ENCODE measurements at places on chromosomes 5 and 9.

DNA sequence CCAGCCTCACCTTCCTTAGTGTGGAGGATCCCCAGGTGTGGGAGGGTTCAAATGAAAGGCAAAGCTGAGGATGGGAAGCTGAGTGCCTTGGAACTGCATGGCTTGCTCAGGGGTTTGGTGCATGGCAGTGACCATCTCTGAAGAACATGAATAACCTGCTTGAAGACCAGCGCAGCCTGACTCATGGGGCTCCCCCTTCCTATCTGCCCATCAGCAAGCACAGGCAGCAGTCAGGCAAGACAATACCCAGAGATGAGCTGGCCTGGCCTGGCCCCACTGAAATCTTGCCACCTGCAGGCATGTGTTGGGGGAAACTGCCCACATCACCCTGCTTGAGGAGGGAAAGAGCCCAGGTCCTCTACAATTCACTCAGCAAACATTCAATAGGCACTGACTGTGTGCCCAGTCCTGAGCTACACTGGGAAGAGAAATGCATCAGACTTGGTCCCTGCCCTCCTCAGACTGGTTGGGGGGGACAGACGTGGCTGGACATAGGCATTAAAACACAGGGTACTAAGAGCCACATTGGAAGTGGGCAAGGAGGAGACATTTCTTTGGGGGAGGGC lies 105.0 kb upstream of the ALDH1B1 start:
- DNase-seq = no peak

- no peak for DNase-seq
These were observed 144.3 kb upstream of the PIK3R1 start for GRCh38 chr5:68071282-68071632.

- no peak for DNase-seq
These were observed 121.1 kb downstream of the ADCY2 start for GRCh38 chr5:7517006-7517405.

DNA sequence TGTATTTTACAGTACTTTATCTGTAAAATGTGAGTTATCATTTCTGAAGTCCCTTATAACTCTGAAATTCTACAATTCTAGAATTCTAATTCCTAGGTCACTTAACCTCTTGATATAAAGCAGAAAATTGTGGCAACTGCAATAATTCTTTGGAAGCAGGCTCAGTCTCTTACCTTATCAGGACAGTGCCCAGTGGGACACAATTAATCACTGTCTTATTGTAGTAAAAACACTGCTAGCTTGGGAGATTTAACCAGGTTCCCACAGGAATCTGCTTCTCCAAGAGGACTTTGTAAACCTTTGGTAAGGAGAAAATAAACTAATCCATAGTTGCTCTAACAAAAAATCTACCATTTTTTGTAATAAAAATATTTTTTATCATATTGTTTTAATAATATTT lies 18.3 kb upstream of the SPATA9 start:
- no peak for DNase-seq

- DNase-seq = no peak
These were observed 103.0 kb downstream of the ATP10B start for GRCh38 chr5:160749026-160749425.

DNA sequence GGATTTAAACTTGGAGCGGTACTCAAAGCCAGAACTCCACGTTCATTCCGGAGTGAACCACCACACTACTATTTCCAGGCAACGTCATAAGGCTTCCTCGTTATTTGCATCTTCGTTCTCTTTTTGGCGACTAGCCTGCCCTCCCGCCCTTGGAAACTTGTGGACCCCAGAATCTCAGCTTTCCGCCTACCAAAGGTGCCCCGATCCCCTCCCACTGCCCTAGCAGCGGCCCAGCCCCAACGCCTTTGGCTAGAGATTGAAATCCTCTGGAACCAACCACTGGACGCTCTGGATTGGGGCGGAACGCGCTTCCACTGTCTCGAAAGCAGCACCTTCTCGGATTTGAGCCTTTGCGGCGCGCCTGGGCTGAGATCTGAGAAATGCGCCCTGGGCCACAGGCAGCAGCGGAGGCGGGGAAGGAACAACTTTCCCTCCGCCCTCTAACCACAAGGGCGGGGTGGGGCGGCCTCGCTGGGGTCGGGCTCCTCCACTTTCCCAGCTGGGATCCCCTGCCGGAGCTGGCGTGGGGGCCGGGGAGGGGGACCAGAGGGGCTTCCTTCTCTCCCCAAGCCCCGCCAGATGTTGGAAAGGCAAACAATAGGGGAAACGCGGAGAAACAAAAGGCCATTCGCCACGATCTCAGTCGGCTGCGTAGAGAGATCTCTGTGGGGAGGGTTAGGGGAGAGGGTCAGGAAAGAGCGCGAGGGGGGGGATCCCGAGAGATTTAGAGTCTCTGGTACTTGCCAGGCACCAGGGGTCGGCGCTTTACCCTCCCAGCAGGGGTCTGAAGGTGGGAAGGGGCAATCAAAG lies 1.3 kb downstream of the MOB3B start:
- peak; percentile 69 for DNase-seq

DNA sequence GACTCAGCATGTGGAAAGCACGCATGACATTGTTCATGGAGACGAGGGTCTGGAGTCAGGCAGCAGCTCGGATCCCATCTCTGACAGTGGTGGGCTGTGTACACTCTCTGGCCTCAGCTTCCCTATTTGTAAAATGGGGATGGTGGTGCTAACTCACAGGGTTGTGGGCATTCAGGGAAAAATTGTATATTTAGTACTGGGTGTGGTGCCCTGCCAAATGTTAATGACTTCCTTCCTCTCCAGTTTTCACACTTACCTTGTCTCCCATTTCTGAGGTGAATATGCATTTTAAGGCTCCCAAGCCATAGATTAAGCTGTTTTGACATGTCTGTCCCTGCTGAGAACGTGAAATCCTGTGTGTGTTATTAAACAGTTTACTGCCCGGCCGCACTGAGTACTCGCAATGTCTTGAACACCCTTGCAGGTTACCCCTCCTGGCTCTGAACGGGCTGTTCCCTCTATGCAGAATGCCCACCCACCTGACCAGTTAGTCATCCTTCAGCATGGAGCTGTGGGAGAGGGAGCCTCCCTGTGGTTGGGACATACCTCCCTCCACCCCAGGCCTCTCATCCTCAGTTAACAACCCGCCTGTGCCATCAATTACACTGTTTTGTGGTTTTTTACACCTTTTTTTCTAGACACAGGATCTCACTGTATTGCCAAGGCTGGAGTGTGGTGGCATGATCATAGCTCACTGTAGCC lies 25.8 kb downstream of the TJP2 start:
- peak; percentile 44 for DNase-seq

DNA sequence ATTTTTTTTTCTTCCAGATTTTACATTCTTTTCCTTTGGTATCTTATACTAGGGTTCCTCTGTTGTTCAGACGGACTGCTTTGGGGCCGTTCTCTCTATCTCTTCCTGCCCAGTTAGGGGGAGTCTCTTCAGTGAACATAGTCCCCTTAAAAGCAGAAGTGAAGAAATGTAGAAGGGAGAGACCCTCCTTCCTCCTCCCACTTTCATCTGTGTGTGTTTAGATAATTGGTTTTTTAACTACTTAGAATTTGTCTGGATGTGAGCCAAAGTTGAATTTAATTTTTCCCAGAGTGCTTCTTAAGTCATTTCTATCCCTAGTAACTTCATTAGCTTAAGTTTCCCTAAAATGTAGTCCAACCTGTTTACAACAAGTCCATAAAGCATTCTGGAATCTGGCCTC lies 167.5 kb downstream of the HACD4 start:
- no peak for DNase-seq

GRCh38 chr9:14103115-14103514 lies 210.8 kb downstream of the NFIB start:
- DNase-seq = peak; percentile 14

- DNase-seq = no peak
These were observed 428.8 kb upstream of the ACTBL2 start for GRCh38 chr5:57911438-57911837.

- DNase-seq = peak; percentile 14
These were observed 254.4 kb downstream of the FAM114A2 start for GRCh38 chr5:153784277-153784676.

DNA sequence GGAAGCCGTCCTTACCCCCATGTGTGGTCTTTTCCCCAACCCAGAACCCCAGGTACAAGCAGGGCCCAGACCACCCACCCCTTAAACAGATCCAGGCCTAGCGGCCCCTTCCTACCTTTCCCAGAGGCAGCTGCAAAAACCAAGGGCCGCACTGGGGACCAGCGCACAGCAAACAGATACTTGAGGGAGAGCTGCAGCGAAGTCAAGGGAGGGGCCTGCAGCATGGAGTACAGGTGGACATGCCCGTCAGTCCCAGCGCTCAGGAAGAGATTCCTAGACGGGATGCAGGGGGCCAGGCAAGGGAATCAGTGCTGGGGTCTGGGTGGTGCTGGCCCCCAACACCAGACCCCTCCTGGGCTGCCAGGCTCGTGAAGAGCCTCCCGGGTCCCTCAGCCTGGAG lies 22.5 kb downstream of the DYNC2I2 start:
- DNase-seq = no peak

- no peak for DNase-seq
These were observed 19.1 kb upstream of the FOXB2 start for GRCh38 chr9:77000330-77000729.

DNA sequence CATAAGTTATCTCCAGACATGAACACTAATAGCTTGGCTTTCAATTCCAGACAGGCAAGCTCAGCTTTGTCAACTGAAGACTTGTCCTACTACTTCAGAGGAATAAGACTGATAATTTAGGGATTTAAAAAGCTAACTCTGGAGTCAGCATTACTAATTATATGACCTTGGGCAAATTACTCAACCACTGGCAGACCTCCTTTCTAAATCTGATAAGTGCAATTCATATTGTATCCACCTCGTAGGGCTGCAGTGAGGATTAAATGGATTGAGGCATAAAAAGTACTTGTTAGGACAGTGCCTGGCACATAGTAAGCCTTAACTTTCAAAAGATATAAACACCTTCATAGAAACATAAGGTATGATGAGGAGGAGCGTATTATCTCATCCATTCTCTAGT lies 104.4 kb downstream of the KLHL3 start:
- DNase-seq = no peak

- DNase-seq = no peak
These were observed 112.6 kb upstream of the ARRDC3 start for GRCh38 chr5:91495699-91496098.

GRCh38 chr5:95620870-95621838 lies 1.3 kb downstream of the GPR150 start:
- peak; percentile 42 for DNase-seq

DNA sequence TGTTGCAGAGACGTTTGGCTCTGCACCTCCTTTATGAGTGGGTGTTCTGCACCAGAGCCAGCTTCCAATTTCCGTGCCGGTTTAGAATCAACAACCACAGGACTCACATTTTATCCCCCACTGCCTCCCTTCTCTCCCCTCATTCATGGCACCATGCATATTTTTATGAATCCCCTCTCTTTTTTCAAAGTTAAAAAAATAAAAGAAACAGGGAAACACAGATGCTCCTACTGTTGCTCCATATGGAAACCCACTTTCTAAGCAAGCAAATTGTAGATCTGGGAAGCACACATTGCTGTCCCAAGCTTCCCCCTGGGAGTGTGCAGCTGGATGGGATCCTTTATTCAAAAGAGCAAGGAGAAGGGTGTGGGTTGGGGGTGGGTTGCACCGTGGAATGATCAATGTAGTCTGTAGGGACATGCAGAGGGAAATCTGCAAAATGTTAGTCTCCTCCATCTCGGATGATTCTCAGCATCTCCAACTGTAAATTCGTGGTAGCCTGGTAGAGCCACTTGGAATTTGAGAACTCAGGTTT lies 410.0 kb upstream of the ADAMTSL1 start:
- no peak for DNase-seq

DNA sequence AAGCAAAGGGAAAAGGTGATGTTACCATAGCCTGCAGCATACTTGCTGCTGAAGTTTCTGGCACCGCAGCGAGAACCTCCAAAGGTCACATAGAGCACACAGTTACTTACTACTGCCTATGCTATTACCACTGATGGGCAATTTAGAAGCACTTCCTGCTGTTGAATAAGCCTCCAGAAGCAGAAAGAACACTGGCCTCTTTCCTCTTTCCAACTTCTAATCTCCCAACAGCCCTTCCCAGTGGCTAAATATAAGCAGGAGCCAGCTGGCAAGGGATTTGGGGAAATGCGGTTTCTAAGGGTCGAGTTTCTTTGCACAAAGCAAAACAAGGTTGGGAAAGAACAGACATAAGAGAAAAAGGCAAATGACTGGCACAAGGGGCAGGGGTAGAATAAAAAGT lies 669.2 kb upstream of the ACO1 start:
- DNase-seq = no peak

DNA sequence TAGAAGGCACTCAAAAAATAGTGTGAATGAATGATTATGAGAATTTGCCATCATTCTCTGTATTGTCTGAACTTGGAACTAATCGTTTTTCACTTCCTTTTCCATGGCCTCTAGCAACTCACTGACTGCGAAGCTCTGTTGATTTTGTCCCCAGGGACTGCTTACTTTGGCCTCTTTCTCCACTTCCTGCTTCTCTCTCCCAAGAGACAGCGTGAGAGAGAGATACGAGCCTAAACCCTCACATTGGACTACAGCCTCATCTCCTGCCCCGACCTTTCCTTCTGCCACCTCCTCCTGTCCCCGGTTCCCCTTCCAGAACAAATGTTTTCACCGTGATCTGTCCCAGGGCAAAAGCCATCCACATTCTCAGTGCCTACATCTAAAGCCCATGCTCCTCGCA lies 300.8 kb upstream of the PANK3 start:
- no peak for DNase-seq

- DNase-seq = no peak
These were observed 1899.5 kb downstream of the MAT2B start for GRCh38 chr5:165404917-165405316.

DNA sequence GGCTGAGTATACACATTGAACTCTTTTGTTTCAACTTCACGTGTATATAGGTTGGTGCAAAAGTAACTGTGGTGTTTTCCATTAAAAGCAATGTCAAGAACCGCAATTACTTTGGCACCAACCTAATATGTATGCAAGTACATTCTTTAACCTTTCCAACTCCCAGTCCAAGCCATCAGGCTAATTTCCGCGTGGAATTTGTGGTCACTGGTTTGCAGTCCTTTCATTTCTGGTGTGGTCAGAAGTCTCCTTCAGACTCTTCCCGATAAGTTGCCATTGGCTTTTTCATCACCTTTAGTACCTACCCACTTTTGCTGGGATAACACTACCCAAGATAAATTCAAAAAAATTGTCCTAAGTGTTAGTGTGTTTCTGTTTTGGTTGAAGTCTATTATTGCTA lies 84.0 kb downstream of the RGS3 start:
- no peak for DNase-seq

DNA sequence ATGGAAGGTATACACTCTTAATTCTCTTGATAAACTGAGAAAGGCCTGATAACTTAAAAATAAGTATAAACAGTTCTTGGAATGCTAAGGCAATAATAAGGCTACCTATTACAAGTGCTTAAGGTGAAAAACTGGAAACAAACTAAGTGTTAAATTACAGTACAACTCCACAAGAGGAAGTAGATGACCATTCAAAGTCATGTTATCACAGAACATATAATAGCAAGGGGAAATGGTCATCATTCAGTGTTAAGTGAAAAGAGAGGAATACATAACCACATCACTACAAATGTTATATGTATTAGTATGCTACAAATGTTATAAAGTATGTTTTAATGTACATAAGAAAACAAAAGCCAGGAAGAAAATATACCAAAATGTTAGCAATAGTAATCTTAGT lies 135.9 kb downstream of the CCDC192 start:
- DNase-seq = no peak
